Activated T-helper 1 cell treated with anti-CD3 and anti-CD28 coated beads, Interleukin-2, amount 50 U/mL, for 16 hours (primary cell): ENCODE measurements at places on chromosomes 2 and 18.

DNA sequence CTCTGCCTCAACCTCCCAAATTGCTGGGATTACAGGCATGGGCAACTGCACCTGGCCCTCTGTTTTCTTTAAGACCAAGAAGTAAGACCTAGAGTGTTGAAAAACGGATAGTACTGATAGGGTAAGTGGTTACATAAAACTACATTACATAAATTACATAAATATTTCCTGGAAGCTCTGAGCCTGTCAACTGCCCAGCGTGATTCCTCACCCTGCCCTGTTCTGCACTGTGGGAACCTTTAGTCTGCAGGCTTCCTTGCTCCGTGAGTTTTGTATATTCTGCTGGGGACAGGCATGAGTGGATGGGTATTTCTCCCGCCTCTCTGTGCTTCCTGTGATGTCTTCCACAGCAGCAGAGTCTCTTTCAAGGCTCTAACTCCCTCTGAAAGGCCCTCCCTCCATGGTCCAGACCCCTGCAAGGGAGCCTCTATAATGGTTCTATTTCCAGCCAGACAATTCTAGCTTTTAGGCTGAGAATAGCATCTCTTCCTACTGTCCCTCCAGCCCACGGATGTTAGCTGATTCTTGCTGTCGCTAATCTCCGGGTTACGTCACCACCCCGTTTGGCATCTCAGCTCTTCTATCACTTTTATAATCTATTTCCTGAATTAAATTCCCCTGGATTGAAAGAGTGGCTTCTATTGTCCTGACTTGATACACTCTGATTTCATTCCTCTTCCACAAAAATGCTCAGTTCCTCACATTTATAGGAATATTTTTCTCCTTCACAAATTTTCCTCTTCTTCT is 49.5 kb upstream of the PLEKHM3 start:
- no peak for DNase-seq

GRCh38 chr2:63486861-63487290 is 101.4 kb downstream of the WDPCP start:
- DNase-seq = no peak

DNA sequence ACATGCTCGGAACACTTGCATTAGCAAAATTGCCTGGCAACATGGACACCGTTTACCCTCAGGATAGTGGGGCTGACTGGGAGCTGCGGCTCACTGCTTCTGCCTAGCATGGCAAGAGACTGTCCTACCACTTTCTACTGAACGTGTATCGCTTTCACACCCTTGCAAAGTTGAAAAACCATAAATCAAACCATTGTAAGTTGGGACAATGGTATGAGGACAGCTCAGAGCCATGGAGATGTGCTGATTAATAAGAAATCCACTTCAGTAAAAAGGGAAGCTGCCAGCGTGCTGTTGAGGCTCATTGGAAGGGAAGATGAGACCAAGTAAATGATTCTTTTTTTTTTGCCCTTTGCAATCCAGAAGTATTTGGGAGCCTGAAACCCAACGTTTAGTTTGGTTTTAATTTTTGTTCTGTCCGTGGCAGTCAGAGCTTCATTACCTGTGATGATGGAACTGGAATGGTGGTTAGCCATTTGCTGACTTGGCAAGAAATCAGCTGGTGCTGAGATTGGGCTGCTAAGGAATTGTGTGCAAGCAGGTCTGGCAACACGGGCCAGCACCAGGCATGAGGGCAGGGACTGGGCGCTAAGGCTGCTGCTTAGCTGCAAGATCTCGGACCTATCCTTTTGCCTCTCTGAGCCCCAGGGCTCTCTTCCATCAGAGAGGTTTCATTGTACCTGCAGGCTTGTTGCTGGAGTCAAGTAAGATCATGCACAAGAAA is 75.5 kb upstream of the HS6ST1 start:
- DNase-seq = no peak

- DNase-seq = no peak
Observed at GRCh38 chr2:21404827-21405625, 281.3 kb downstream of the TDRD15 start.

- DNase-seq = no peak
Observed at GRCh38 chr2:197888321-197888720, 83.9 kb downstream of the PLCL1 start.

DNA sequence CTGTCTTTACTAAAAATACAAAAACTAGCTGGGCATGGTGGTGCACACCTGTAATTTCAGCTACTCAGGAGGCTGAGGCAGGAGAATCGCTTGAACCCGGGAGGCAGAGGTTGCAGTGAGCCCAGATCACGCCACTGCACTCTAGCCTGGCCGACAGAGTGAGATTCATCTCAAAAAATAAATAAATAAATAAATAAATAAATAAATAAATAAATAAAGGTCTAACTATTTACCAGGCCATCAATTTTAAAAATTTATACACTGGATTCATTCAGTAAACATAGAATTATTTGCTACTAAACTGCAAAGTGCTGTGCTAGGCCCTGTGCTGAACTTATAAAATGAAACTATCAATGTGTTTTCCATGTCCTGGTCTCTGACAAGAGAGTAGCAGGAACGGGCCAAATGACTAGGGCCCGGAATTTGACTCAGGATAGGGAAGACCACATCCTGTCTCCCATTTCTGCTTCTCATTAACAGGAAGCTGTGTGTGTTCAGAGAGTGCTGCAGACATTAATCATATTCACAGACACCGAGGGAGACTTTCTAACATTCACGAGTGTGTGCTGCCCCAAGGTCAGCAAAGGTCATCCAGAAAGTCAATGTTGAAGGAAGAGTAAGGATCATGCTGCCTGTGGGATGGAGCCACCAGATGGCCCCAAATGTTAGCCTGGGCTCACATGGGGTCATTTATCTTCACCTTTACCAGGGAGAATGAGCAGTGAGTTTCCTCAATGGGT is 95.8 kb downstream of the SPP2 start:
- no peak for DNase-seq

DNA sequence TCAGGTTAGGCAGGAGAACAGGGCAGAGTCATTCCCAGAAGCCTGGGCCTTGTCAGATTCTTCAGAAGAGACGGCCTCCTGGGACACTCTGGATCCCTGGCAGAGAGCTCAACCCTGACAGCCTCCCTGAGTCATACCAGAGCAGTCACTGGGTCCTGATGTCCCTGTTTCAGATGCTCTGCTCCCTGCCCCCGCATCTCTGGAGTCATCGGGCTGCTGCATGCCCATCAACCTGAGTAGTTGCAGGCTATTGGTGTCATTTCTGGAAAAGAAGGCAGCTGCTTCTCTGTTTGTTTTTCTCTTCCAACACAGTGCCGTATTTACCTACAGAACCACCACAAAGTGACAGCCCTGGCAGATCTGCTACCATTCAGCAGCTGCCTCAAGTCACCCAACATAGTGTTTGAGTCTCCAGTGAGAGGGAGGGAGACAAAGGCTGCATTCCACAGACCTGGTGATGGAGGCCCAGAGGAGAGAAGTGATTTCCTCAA is 145.1 kb downstream of the B3GNT2 start:
- DNase-seq = no peak

DNA sequence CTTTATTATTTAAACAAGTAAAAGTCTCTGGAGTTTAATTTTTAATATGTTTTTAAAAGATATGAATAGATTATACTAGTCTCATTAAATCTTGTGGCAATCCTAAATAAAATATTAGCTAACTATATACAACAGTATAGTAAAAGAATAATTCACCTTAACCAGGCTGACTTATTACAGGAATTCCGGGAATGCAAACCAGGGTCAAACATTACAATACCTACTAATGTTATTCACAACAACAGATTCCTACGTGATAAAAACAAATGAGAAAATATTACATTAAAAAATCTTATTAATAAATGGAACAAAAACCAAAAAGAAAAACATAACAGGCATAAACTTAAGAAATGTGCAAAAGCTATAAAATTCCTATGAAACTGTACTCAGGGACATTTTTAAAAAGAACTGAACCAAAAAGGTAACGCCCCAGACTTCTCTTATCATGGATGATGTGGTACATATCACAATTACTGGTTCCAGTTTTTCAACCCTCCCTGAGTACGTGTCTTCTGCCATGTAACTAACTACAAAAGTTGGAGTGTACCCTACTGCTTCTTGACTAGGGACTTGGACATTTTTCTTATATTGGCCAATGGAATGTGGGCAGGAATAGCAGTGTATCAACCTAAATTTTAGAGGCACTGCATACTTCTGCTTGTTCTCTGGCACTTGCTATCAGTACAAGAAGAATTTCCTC is 20.2 kb downstream of the TTC21B start:
- DNase-seq = no peak

DNA sequence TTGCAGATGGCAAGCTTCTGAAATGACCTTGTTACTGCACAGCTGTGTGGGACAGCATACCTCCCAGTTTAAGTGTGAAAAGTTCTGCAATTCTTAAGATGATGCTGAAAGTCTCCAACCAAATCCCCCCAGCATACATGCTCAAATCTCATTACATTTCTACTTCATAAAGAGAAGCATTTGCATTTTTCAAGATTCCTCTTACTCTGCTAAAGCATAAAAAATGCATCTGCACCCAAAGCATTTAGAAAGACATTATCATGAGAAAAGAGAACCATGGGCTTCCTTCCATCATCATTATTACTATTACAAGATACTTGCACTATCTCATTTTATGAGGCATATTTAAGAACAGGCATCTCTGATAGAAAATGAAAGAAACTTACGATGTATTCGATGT is 236.9 kb upstream of the REV1 start:
- DNase-seq = no peak

- no peak for DNase-seq
Observed at GRCh38 chr2:17658251-17658843, 95.3 kb downstream of the SMC6 start.

DNA sequence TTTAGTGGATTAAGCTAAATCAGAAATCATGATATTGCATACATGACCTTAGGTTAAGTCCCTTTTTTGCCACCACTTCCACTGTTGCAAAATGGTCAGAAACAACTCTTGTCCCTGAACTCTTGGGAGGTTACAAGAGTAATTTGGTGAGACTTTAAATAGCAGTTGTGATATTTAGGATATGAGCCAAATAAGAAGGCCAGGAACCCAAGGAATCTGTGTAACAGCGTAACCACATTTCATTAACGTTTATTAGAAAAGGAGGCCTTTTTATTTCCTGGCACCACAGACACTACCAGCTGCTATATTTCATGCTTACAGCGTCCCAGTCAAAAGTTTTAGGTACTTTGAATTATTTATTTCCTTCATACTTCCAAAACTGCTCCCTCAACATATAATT is 268.0 kb downstream of the GPD2 start:
- no peak for DNase-seq

GRCh38 chr2:18950361-18950851 is 361.0 kb upstream of the NT5C1B start:
- DNase-seq = no peak

DNA sequence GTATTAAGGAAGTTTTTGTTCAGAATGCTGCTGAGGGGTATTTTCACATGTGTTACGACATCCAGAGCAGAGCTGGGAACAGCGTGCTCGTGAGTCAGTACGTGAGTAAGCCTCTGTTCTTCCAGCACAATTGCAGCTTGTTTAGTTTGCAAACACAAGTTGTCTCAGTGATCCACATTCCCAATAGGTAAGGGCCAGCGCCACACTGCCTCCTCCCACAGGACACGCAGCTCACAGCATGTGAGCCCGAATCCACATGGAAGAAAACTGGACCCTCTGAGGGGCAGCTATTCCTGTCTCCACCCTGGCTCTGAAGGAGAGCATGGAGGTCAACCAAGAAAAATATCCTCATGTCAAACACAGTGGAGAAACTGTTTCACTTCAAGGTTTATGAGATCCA is 173.9 kb upstream of the PID1 start:
- no peak for DNase-seq

GRCh38 chr2:30729031-30729430 is 78.2 kb downstream of the CAPN13 start:
- DNase-seq = no peak

GRCh38 chr2:224359569-224359968 is 42.3 kb downstream of the FAM124B start:
- DNase-seq = no peak

GRCh38 chr2:232200195-232200594 is 178.4 kb upstream of the ALPP start:
- DNase-seq = no peak

DNA sequence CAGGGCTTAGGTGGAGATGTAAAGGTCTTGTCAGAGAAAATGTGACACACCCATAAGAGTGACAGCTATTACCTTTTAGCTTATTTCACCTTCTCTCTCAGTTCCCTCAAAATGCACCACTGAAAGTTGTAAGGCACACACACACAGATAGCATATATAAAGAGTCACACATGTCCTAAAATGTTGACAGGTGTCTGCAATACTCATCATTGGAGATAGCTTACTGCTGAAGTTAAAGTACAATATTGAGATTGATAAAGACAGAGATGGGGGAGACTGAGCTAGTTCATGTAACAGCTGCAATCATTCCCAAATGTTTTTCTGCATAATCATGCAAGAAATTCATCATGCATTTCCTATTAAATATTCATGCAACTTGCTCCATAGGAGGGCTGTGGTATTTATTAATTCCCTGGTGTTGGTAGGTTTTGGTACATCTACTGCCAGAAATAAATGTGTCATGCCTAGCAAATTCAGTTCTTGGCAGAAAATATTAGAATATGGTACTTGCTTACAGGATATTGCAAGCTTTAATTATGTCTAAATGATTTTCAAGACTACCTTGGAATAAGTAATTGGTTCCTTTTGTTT is 118.8 kb upstream of the RBMS1 start:
- no peak for DNase-seq

DNA sequence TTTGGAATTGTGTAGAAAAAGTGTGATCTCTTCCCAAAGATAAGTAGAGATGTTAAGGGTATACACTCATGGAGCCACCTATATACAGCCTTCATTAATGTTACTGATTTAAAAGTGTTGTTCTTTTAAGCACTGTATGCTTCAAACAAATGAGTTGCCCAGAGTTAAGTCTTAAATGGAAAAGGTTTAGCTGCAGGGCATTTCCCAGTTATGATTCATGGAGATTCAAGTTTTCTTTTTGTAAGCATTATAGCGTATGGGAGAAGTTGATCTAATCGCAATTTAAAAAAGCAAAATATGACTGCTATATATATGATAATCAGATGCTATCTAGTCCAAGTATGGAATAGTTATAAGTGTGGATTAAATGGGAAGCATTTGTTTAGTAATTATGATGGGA is 4.8 kb downstream of the PDK1 start:
- DNase-seq = no peak

DNA sequence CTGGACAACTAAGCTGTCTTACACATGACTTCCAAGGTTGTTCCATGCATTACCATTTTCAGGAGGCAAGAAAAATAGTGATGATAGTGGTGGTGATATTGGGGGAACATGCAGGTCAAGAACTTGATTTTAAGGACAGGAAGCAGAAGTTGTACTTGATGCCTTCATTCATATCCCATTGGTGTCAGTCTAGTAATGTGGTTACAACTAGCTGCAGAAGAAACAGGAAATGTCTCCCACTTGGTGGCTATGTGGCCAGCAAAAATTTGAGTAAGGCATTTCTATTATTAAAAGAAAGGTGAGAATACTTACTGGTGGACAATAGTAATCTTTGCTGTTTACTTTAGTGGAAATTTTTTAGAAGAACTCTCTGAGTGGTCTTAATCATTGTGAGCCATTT is 103.4 kb downstream of the ALMS1 start:
- DNase-seq = no peak
